ENCODE measurements at places on chromosomes 5 and 9.

DNA sequence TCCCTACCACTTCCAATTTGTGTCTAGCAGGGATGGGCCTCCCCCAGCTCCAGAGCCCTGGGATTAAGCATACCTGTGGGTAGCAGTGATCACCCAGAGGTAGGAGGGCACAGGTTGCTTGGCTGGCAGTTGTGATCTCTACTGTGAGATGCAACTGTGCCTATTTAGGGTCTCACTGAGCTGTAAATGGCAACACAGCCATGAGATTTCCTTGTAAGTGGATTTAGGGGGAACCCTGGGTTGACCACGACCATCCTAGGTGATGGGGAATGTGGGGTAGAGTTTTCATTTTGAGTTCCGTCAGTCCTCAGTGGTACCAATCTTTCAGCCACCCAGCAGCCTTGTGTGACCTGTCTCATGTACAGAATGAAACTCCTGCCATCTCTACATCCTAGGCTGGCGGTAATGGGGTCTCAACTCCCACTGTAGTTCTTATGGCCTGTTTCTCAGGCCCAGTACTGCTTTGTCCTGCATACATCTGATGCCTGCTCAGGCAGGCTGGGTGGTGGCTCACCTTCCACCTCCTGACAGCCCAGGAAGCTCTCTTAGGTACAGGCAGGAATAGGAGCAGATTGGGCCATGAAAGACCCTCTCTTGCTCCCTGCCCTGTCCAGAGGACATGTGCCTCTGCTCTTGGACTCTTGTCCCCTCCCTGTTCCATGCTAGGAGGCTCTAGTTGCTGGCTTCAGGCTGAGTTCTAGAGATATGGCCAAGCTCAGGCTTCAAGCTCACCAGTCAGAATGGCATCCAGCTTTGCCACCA lies 8.1 kb downstream of the HNRNPAB start:
- no peak for DNase-seq

GRCh38 chr5:110727025-110727314 lies 499 bp upstream of the TMEM232 start:
- peak; percentile 3 for DNase-seq

DNA sequence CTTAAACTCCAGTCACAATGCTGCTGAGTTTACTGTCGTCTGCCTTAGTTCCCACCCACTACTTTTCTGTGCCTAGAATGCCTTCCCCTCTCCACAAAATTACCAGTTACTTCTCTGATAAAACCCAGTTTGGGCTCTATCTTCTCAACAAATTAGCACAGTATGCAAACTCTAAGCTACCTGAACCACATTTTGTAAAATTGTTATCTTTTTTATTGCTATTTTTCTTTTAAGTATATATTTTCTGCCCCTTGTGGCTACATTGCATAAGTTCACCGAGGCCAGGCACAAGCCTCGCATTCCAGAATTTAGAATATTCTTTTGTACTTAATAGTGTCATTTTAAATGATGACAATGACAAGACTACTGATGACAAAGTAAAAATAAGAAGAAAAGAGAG lies 60.0 kb downstream of the POU5F2 start:
- no peak for DNase-seq

DNA sequence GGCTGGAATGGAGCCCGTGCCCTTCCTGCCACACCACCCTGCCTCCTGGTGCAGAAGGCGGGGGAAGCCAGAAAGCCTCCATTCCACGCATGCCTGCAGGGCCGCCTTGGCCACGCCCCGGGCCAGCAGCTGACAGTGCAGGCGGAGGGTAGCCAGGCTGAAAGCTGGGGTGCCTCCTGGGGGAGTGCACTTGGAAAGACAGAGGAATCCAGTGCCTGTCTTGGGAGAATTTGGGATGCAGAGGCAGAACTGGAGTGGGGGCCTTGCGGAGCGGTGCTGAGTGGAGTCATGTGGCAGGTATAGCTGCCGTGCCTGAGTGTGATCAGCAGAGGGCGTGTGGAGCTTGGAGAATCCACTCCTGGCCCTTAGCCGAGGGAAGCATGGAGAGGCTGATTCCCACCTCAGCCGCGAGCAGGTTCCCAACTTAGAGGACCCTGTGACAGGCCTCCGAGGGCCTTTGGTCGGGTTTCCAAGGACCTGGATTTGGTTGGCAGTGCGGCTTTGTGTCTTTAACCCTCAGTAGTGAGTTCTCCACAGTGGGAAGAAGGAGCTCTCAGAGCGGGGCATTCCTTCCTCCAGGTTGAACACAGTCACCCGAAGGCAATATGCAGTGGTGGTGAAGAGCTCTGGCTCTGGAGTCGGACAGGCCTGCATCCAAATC lies 9.1 kb upstream of the URM1 start:
- DNase-seq: peak; percentile 90
